ENCODE measurements at places on chromosomes 7 and 10.
A peak's percentile ranks its signal among the peaks of the same experiment; 100 is the strongest.

DNA sequence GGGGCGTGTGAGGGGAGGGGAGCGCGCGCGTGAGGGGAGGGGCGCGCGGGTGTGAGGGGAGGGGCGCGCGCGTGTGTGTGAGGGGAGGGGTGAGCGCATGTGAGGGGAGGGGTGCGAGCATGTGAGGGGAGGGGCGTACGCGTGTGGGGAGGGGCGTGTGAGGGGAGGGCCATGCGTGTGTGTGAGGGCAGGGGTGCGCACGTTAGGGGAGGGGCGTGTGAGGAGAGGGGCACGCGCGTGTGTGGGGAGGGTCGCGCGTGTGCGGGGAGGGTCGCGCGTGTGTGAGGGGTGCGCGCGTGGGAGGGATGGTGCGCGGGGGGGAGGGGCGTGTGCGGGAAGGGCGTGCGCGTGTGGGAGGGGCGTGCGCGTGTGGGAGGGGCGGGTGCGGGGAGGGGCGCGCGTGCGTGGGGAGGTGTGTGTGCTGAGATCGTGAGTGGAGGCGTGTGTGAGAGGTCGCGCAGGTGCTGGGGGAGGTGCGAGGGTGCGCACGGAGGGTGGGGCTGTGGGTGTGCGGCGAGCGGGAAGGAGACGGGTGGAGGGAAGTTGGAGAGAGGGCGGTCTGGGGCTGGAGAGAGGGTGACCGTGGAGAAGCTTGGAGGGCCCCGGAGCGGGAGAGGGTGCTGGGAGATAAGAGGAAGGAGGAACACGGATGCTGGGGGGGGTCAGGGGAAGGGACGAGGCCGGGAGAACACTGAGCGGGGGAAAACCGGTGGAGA is 19.7 kb downstream of the MXI1 start:
- DNase-seq, result peak; percentile 82

GRCh38 chr7:55202150-55202913 is 162.8 kb upstream of the LANCL2 start:
- no peak for DNase-seq

- DNase-seq, result peak; percentile 52
Measured at GRCh38 chr7:38178695-38179344, 775 bp downstream of the STARD3NL start.

- no peak for DNase-seq
Measured at GRCh38 chr7:54841772-54842697, 83.0 kb upstream of the SEC61G start.

- DNase-seq, result no peak
Measured at GRCh38 chr7:12890586-12890985, 203.2 kb downstream of the ARL4A start.

DNA sequence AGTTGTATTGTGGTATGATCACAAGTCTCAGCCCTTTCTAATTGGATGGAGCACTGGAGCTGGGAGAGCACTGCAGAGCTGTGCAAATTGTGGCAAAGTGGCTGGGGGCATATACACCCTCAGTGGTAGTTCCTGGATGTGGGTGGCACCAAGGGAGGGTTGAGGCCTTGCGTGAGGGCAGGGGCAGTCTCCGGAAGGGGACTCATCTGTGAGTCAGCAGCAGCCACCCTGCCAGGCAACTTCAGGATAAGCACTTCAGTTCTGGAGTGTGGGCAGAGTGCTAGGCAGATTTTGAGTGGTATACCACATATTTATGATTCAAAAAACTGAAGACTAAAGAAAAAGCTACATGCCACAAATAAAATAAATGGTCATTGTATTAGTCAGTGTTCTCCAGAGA is 210.5 kb downstream of the ETV1 start:
- peak; percentile 17 for DNase-seq

- DNase-seq, result no peak
Measured at GRCh38 chr10:114520453-114520852, 116.2 kb upstream of the AFAP1L2 start.

DNA sequence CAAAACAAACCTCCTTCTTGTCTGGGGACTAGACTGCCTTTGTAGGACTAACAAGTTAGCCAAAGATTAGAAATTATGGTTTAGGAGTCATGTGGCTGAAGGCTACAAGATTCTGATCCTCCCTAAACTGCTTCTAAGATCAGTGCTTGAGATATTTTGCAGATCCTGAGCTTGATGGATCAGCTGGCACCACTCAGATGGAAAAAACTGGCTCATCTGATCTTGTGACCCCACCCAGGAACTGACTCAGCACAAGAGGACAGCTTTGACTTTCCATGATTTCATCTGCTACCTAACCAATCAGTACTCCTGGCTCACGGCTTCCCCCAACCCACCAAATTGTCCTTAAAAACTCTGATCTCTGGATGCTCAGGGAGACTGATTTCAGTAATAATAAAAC is 271.5 kb upstream of the TAC1 start:
- no peak for DNase-seq

DNA sequence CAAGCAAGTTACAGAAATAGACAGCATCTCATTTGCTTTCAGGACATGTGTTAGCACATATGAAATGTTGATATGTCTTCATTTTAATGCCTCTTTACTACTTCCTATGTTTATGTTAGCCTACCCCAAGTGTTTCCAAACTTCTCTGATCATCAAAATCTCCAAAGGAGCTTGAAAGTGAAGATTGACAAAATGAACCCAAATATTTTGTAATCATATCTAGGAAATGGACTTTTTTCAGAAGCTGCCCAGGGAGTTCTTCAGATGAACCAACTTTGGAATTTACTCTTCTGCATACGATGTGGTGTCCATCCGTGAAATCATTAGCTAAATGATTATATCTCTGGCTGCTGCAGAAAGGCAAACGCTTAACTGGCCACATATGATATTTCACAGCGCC is 101.2 kb upstream of the AOAH start:
- DNase-seq, result no peak

DNA sequence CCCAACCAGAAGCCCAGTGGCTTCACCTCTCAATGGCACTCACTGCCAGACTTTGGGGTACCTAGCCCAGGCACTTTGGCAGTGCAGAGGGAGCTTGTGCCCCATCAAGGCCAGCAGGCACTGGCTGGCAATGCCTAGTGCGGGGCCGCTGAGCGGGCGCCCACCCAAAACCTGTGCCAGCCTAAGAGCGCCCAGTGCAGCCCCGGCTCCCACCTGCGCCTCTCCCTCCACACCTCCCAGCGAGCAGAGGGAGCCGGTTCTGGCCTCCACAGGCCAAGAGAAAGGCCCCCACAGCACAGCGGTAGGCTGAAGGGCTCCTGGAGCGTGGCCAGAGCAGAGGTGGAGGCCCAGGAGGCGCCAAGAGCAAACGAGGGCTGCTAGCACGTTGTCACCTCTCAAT is 930.8 kb downstream of the IPMK start:
- DNase-seq, result no peak

GRCh38 chr7:41674505-41675023 is 28.3 kb downstream of the INHBA start:
- DNase-seq, result no peak

DNA sequence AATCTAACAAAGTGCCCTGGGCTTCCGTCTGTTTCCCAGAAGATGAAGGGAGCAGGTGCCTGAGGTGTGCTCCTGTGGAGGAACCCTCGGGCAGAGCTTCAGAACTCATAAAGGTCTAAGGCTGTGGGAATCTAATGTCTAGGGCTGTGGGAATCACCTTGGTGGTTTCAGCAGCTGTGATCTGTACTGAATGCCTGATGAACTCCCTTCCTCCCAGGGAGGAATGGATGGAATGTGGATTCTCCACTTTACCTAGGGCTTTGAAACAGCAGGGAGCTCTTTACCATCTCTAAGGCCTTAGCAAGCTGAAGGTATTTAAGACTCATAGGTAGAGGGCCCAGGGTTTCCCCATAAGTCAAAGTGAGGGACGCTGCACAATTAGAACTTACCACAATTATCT is 36.0 kb upstream of the SEMA3E start:
- DNase-seq, result no peak

DNA sequence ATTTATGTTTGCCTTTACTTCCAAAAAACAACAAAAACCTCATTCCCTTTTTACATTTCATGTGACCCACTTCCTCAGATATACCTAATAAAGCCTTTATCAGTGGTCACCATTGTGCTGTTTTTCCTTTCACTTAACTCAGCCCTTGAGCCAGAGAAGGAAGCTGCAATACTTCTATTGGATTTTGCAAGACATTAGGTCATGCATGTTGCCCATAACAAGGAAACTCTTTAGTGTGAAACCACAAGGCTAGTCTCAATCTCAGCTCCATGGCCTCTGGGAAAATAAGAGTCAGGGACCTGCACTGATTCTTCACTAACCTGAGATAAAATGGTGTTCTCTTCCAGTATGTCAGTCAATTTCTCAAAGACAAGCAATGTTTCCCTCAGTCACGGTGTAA is 27.8 kb downstream of the STEAP4 start:
- DNase-seq, result no peak

- no peak for DNase-seq
Measured at GRCh38 chr7:51680594-51681399, 364.2 kb upstream of the COBL start.

- DNase-seq, result no peak
Measured at GRCh38 chr7:94449151-94449725, 54.5 kb downstream of the COL1A2 start.

- DNase-seq, result no peak
Measured at GRCh38 chr7:10908600-10908999, 65.1 kb upstream of the PHF14 start.

DNA sequence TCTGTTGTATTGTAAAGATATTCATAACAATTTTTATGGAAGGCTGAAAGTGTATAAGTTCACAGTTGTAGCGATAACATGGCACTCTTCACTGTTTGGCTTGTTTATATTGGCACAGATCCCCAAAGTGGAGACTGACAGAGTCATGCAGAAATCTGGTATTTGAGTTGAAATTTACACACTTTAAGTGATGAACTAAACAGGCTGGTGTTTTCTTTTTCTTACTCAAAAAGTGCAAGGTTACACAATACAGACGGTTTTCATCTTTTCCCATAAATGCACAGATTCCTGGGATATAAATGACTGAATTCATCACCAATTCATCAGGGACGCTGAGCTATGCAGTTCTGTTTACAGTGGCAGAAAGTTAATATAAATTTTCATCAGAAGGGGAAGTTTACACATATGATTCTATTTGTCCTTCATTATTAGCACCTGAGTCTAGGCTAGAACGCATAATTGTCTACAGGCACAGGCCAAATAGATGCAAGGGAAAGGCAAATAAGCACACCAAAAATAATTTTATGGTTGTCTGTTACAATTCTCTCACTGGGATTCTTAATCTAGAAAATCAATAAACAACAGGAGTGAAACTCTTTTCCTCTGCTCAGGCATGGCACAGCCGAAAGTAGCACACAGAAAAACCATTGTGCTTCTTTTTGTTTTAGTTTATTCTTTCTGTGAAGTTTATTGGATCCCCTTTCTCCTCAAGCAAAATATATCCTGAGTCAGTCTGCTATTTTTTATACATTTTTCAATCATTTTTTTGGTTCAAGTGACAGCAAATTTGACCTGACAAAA is 88.0 kb downstream of the FOXP2 start:
- DNase-seq, result no peak

DNA sequence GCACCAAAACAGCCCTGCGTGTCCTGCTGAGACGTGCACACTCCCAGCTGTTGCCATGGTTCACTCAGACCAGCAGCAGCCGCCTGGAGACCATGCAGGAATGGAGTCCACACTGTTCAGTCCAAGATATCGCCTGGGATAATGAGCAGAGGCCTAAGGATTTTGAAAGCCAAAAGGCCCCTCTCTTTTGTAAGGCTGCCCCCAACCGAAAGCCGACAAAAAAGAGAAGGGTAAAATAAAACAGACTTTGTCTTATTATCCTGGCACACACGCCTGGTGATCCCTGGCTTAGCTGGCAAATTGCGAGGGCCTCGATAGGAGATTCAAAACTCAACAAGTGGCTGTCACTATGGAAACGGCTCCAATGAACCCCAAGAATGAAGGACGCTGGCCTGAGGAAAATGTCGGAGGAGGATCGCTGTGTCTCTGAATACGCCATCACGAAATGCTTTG is 263.6 kb downstream of the SKIDA1 start:
- no peak for DNase-seq

Measured in stimulated activated naive CD4-positive, alpha-beta T cell treated with Interleukin-2 at 50 U/mL for 16 hours (primary cell).